ENCODE measurements at places on chromosomes 16 and 17.

- DNase-seq: no peak
These were observed 174.1 kb downstream of the ZFHX3 start for GRCh38 chr16:72873853-72874252.

DNA sequence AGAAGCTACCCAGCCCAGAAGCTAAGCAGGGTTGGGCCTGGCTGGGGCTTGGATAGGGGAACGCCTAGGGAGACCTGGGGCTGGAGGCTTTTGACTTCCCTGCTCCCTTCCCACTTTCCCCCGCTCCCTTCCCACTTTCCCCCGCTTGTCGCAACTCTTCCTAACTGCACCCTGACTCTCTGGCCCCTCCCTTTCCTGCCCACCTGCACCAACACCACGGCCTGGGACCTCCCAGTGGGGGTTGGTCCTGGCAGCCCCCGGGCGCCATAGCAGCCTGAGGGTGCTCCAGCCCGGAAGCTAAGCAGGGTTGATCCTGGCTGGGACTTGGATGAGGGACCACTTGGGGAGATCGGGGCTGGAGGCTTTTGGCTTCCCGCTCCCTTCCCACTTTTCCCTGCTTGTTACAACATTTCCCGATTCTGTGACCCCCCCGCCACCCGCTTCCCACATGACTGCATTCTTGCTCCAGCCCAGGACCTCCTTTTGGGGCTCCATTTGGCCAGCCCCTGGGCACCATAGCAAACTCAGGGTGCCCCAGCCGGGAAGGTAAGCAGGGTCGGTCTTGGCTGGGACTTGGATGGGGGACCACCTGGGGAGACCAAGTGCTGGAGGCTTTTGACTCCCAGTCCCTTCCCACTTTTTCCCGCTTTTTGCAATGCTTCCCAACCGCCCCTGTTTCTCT, 2287.0 kb downstream of the TP53TG3F start:
- DNase-seq: no peak

GRCh38 chr17:48427598-48427997, 2.4 kb downstream of the SKAP1 start:
- DNase-seq: no peak

GRCh38 chr17:76742958-76743357, 5.0 kb downstream of the MFSD11 start:
- DNase-seq: peak; percentile 51

DNA sequence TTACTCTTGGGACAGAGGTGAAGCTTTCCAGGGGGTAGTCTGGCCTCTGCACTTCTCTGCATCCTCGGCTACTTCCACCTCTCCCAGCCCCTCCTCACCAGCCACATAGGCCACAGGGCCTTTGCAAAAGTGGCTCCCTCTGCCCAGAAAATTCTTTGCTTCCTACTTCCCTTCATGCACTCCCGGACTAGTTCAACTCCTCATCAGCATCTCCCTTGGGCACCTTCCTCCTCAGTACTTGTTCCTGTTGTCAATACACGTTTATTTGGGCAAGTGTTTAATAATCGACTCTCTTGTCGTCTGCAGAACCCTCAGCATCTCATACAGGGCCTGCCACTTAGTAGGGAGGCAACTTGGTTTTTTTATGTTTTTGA, 23.1 kb upstream of the USP7 start:
- no peak for DNase-seq

DNA sequence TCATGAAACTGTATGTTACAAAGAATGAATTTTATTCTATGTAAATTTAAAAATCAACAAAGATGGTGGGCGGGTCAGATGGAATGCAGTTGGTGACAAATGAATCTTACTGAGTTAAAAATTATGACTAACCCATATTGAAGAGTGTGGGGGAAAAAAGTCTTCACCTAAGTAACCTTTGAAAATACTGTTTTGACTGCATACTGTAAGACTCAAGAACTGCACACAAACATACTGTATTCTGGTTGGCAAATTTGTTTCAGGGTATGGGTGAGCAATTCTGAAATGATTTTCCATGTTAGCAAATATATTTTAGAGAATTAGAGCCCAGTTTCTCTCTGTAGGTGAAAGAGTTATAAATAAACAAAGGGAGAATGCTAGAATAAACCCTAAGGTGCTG, 153.7 kb upstream of the KCNJ18 start:
- no peak for DNase-seq

DNA sequence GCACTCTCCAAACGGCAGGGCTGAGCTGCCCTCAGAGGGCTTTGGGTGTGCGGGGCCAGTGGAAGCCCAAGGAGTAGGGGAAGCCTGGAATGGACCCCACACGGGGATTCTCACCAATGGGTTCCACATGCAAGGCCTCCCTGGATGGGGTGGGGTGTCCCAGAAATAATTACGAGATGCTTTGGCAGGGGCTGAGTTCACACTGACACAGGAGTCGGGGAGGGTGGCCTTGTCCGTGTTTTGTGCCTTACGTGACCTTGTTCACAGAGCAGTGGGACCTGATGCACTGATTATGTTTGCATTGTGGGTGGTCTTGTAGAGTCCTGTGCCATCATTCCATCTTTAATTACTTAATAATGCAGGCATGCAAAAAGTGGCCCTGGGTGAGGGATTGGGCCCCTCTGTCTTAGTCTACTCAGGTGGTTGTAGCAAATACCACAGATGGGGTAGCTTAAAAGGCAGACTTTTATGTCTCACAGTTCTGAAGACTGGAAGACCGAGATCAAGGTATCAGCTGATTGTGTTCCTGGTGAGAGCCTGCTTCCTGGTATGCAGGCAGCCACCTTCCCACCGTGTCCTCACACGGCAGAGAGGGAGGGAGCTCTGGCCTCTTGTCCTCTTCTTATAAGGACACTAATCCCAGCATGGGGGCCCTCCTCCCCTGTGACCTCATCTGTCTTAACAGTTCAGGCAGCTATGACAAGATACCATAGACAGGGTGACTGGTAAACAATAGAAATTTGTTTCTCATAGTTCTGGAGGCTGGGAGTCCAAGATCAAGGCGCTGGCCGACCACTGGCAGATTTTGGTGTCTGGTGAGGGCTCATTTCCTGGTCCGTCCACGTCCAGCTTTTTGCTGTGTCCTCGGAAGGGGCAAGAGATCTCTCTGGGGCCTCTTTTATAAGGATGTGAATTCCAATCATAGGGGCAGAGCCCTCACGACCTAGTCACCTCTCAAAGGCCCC, 239.4 kb downstream of the IRF8 start:
- DNase-seq: no peak

- no peak for DNase-seq
These were observed 67.3 kb downstream of the MYH10 start for GRCh38 chr17:8563024-8563776.

- no peak for DNase-seq
These were observed 38.9 kb downstream of the MRTFB start for GRCh38 chr16:14109782-14110727.

DNA sequence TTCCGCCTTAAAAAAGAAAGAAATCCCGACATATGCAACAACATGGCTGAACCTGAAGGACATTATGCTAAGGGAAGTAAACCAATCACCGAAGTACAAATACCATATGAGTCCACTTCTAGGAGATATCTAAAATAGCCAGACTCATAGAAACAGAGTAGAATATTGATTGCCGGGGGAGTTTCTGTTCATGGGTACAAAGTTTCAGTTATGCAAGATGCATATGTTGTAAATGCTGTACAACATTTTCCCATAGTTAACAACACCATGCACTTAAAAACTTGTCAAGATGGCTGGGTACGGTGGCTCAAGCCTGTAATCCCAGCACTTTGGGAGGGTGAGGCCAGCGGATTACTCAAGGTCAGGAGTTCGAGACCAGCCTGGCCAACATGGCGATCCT, 251.5 kb upstream of the EEF2KMT start:
- DNase-seq: no peak

DNA sequence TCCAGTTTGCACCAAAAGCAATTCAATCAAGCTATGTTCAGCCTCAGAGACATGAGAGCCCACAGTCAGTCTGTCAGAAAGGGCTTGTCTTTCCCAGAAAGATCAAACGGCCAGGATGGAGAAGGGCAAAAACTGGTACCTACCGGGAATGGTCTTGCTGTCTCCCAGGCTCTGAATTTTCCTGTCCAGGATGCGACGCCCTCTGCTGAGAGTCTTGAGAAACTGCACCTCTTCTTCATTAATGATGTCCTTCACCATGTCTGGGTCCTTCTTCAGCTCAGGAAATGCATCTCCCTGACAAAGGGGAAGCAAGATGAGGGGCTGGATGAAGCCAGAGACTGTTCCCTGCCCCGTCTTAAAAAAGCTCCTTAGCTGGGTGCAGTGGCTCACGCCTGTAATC, 15.8 kb upstream of the EXOSC6 start:
- peak; percentile 67 for DNase-seq

GRCh38 chr16:82439678-82440293, 187.0 kb upstream of the CDH13 start:
- DNase-seq: peak; percentile 31

DNA sequence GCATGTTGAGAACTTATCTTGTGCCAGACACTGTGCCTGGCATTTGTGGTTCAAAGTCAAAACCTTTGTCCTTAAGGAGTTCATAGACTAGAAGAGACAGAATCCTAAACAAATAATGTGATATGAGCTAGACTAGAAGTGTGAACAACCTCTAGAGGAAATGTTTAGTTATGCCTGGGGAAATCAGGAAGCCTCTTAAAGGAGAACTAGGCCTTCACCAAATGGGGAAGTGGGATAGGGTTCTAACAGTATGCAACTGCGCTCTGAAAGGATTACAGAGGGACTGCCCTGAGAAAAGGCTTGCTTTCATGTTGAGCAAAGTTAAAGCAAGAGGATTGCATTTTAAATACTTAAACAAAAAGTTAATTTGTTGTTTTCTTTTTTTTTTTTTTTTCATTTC, 4.9 kb downstream of the RUNDC1 start:
- DNase-seq: no peak

GRCh38 chr17:31900877-31901276, 631 bp downstream of the UTP6 start:
- no peak for DNase-seq

- no peak for DNase-seq
These were observed 13.9 kb downstream of the MIS12 start for GRCh38 chr17:5500247-5500588.

- DNase-seq: no peak
These were observed 1.1 kb upstream of the LCMT1 start for GRCh38 chr16:25110387-25110947.

DNA sequence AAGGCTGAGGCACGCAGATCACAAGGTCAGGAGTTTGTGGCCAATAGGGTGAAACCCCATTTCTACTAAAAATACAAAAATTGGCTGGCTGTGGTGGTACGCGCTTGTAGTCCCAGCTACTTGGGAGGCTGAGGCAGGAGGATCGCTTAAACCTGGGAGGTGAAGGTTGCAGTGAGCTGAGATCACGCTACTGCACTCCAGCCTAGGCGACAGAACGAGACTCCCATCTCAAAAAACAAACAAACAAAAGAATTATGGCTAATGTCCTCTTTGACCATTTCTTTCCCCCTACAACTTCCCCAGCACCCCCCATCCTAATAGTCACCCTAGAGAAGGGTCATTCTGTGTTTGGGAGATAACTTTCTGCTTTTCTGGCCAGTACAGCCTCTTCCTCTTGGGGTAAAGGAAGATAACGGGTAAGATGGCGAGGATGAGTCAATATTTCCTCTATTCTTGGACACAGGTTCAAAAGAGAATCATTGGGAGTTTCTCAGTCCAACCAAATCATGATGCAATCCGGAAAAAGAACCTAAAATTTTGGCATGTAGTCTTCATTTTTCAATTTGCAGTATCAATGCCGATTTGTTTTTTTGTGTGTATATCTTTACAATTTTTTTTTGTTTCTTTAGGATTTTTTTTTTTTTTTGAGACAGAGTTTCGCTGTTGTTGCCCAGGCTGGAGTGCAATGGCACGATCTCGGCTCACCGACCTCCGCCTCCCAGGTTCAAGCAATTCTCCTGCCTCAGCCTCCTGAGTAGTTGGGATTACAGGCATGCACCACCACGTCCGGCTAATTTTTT, 107.6 kb upstream of the MED13 start:
- no peak for DNase-seq

DNA sequence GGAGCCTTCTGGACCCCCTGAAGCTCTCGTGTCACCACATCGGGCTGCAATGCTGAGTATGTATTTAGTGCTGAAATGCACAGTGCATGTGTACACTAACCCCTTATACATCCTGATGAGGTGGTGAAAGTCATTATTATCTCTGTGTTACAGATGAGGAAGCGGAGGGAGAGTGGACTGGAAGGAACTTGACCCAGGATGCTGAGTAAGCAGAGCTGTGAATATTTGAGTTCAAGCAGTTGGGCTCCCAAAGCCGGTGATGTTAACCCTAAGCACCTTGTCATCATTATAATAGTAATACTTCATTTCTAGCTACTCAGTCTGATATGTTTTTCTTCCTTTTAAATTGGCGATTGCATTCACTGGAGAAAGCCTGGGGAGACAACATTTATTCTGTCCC, 25.9 kb upstream of the NKD1 start:
- no peak for DNase-seq

DNA sequence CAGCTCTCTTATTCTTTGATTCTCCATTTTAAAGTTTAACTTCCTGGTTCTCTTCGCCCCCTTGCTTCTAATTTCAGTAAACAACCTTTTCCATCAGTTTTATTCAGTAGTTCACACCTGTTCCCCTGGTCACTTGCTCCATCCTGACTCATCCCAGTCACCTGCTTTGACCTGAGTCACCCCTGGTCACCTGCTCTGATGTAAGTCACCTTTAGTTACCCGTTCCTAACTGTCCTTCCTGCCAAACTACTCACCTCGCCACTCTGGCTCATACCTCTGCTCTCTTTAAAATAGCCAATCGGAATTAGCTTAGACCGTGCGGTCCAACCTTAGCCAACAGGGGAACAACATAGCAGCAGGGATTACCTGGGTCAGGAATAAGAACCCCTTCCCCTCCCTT, 4.7 kb upstream of the NLRC5 start:
- DNase-seq: no peak

DNA sequence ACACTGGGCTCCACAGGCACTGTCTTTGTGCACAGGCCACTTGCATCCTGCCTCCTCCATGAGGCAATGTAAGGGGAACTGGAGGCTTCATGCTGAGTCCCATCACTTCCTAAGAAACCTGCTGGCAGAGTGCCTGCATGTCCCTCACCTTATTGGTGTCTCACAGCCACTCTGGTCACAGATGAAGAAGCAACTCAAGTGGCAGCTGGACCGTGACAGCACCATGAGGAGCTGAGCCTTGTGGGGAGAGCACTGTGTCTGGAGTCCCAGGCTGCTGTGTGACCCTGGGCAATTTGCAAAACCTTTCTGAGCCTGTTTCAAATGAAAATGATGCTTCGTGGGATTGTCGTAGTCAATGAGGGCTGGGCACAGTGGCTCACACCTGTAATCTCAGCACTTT, 19.5 kb downstream of the ANKRD40 start:
- DNase-seq: no peak

All from HTR-8/SVneo (cell line).